ENCODE measurements at places on chromosomes 16 and 17.

DNA sequence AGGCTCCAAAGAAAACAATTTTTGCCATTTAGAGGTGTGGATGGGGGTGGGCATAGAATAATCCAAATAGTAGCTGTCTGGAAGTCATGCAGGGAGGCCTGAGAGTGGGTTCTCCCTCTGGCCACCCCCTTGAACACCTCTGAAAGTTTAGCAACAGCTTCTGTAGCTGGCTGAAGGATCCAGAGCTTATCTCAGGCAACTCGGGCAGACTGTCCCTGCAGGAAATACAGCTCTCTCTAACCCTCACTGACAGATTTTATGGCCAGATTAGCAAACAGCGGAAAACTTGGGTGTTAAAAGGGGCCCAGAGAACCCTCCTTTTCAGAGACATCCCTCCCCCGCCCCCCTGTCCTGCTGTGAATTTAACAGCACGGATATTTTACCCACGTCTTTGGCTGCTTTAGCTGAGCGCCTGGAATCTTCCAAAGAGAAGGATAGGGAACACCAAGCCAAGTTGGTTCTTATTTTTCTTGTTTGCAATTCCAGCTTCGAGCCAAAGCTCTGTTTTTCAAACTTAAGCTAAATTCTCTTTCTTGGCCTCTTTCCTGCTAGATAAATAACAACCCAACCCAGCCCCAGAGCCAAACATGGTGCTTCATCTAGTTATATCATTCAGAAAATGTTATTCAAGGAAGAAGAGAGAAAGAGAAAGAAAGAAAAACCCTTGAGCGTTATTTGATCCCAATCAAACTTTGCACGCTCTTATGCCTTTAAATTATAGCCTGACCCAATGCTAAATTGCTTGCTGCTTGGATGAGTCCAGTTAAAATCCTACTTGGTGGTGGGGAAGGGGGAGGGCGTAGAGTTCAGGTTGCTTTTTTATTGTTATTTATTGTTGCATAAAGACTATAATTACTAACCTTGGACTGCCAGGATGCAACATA, 2.3 kb upstream of the HOXB2 start:
- no peak for DNase-seq

DNA sequence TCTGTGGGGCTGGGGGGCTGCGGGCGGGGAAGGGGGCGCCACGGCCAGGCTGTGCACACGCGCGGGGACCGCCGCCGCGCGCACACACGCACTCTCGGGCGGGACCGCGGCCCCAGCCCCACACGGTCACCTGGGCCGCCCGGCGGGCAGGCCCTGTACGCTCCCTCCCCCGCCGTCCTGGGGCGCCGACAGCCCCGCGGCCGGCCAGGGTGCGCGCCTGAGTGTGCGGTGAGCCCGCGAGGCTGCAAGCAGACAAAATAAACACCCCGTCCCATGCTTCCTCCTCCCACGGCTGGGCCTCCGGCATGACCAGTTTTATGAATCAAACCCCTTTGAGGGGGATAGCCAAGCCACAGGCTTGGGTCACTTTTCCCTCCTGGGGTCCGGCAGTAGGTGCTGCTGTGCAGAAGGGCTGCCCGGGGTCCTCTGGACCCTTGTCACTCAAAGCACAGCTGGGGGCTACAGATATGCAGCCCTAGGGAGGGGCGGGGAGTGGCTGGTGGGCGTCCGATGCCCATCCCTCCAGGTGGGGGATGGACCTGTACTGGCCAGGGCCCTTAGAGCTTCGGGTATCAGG, 441 bp downstream of the VASN start:
- peak; percentile 73 for DNase-seq

GRCh38 chr16:66923247-66923731, 2.0 kb downstream of the RRAD start:
- DNase-seq: peak; percentile 90

DNA sequence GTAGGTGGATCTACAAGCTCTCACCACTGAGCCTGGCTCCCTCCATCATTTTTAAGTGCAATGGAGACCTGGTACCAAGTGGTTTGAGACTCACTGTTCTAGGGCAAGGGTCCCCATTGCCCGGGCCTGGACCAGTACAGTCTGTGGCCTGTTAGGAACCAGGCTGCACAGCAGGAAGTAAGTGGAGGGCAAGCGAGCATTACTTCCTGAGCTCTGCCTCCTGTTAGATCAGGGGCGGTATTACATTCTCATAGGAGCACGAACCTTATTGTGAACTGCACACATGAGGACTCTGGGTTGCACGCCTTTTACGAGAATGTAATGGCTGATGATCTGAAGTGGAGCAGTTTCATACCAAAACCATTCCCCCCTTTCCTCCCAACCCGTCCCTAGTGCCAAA, 6.8 kb upstream of the ZNF594 start:
- DNase-seq: no peak
